ENCODE measurements at places on chromosomes 5 and 9. TPM values are rescaled to one million over a fixed set of nuclear protein-coding genes. Genes with fewer than 3 reads are reported as not detected.
A peak's percentile ranks its signal among the peaks of the same experiment; 100 is the strongest.

Gene TMEM215
- total RNA-seq = not detected

Gene KIF24
- 0.08 TPM for total RNA-seq

- no peaks in the 10 kb centered on the region for H3K27me3 ChIP-seq
- H3K4me1 ChIP-seq = peaks cover 16% of the 10 kb centered on the region
- no peak for DNase-seq
- peaks cover 8% of the 10 kb centered on the region for H3K36me3 ChIP-seq
- H3K4me3 ChIP-seq = no peak overlapping the region
- H3K27ac ChIP-seq = peak overlapping the region; percentile 87
Measured at GRCh38 chr9:37582548-37583157, 6.5 kb upstream of the FBXO10 start.

DNA sequence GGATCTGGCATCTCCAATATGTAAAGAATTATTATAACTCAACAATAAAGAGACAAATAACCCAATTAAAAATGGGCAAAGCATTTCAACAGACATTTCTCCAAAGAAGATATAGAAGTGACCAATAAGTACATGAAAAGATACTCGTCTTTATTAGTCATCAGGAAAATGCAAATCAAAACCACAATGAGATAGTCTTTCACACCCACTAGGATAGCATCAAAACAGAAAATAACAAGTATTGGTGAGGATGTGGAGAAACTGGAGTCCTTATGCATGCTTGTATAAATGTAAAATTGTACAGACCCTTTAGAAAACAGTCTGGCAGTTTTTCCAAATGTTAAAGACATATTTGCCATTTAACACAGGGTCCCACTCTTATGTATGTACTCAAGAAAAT is 39.1 kb upstream of the ITGA1 start:
- no peaks in the 10 kb centered on the region for H3K27me3 ChIP-seq
- no peak for DNase-seq
- H3K27ac ChIP-seq = no peak overlapping the region
- H3K36me3 ChIP-seq = peaks cover 3% of the 10 kb centered on the region
- H3K4me3 ChIP-seq = no peak overlapping the region
- peaks cover 17% of the 10 kb centered on the region for H3K4me1 ChIP-seq

Gene GLDC
- total RNA-seq = 1.1 TPM

DNA sequence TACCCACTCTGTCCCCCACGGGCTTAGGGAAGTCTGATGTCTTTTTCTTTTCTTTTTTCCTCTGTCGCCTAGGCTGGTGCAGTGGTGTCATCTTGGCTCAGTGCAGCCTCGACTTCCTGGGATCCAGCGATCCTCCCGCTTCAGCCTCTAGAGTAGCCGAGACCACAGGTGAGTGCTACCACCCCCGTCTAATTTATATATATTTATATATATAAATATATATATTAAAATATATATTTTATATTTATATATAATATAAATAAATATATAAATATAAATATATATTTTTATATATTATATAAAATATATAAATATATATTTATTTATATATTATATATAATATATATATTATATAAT is 3.3 kb upstream of the ANXA2R start:
- peaks cover 25% of the 10 kb centered on the region for H3K4me1 ChIP-seq
- no peaks in the 10 kb centered on the region for H3K36me3 ChIP-seq
- peak overlapping the region; percentile 99 for H3K4me3 ChIP-seq
- no peak for DNase-seq
- H3K27me3 ChIP-seq = no peaks in the 10 kb centered on the region
- peak overlapping the region; percentile 99 for H3K27ac ChIP-seq

DNA sequence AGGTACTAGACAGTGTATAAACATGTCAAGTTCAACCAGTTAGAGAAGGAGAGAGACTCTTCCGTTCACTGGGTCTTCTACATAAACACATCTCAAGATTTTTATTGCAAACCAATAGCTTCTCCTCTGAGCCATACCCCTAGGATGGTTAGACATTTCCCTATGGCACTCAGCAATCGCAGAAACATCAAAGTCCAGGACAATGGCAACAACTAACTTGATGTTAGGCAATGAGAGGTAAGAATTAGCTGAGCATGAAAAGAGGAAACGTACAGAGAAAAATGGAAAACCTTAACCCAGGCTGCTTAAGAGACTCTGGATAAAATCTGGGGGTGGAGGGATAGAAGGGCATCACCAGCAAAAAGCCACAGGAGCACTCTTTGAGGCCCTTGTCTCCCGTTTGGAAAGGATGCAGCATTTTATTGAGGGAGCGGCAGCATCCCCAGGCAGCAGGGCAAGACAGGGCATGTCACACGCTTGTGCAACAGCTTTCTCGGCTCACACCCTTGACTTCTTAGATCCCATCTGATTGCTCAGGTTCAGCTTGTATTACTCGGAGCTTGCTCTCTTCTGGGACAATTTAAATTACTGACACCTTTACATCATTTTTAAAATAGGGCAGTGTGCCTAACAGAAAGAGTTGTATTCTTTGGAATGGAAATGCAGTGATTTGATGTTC is 8.6 kb upstream of the PSAT1 start:
- no peaks in the 10 kb centered on the region for H3K36me3 ChIP-seq
- H3K27me3 ChIP-seq = peaks cover 11% of the 10 kb centered on the region
- no peak overlapping the region for H3K27ac ChIP-seq

Gene NAIP
- 24.1 TPM for total RNA-seq

GRCh38 chr9:124756011-124756410 is 15.1 kb downstream of the NR6A1 start:
- no peak overlapping the region for H3K27ac ChIP-seq
- no peak for DNase-seq
- peaks cover 2% of the 10 kb centered on the region for H3K36me3 ChIP-seq

DNA sequence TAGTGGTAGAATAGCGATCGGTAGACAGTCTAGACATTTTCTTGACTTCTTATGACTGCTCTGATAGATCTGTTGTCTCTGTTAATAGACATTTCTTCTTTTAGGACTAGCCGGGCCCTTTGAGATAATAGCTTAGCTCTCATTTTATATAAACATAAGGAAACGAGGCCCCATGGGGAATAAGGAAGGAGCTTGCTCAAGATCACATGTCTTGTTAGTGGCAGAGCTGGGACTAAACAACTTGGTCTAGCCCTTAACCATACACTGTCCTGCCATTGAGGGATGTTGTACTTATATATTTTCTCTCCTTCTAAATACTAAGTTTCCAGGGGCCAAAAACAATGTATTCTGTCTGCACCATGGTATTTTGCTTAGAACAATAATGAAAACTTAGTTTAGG is 140.0 kb downstream of the GCNT1 start:
- peaks cover 8% of the 10 kb centered on the region for H3K27me3 ChIP-seq
- no peak for DNase-seq
- H3K4me1 ChIP-seq = no peaks in the 10 kb centered on the region
- no peak overlapping the region for H3K27ac ChIP-seq
- H3K36me3 ChIP-seq = no peaks in the 10 kb centered on the region

- DNase-seq = no peak
- no peaks in the 10 kb centered on the region for H3K27me3 ChIP-seq
- no peaks in the 10 kb centered on the region for H3K36me3 ChIP-seq
- peak overlapping the region; percentile 51 for H3K27ac ChIP-seq
Measured at GRCh38 chr9:137691646-137692351, 73.0 kb downstream of the EHMT1 start.

DNA sequence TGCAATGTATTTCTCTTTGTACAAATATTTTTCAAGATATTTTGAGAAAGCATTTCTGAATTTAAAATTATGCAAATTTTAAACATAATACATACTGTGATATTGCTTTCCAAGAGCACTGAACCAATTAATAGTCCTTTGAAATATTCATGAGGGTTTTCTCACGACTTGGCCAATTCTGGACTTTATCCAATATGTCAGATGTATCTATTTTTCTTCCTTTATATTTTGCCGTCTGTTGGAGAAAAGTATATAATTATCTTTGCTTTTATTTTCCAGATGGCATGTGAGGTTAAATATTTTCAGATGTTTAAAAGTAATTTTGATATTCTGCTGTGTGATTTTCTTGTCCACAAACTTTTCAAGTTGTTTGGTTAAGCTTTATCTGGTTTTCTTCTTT is 378.9 kb downstream of the SLCO4C1 start:
- H3K4me3 ChIP-seq = no peak overlapping the region
- DNase-seq = no peak
- H3K27ac ChIP-seq = no peak overlapping the region

DNA sequence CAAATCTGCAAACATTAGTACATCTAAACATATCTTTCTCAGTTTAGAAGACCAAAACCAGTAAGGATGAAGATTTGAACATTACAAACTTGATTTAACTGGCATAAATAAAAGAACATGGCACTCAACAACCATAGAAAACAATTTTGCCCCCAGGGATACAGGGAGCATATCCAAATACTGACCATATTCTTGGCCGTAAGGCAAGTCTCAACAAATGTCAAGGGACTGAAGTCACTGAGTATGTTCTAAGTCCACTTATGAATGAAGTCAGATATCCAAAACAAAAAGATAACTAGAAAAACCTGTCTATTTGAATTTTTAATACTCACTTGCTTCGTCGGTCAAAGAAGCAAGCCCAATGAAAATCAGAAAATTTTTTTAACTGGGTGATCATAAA is 14.1 kb downstream of the FEM1C start:
- no peak overlapping the region for H3K27ac ChIP-seq
- peaks cover 29% of the 10 kb centered on the region for H3K4me1 ChIP-seq
- peaks cover 7% of the 10 kb centered on the region for H3K36me3 ChIP-seq
- H3K4me3 ChIP-seq = no peak overlapping the region

Gene TUSC1
- not detected for total RNA-seq

Gene JMY
- total RNA-seq = 74.3 TPM

GRCh38 chr9:105296877-105297287 is 52.4 kb downstream of the SLC44A1 start:
- peaks cover 12% of the 10 kb centered on the region for H3K4me1 ChIP-seq
- no peak overlapping the region for H3K4me3 ChIP-seq
- no peaks in the 10 kb centered on the region for H3K27me3 ChIP-seq
- H3K27ac ChIP-seq = no peak overlapping the region

DNA sequence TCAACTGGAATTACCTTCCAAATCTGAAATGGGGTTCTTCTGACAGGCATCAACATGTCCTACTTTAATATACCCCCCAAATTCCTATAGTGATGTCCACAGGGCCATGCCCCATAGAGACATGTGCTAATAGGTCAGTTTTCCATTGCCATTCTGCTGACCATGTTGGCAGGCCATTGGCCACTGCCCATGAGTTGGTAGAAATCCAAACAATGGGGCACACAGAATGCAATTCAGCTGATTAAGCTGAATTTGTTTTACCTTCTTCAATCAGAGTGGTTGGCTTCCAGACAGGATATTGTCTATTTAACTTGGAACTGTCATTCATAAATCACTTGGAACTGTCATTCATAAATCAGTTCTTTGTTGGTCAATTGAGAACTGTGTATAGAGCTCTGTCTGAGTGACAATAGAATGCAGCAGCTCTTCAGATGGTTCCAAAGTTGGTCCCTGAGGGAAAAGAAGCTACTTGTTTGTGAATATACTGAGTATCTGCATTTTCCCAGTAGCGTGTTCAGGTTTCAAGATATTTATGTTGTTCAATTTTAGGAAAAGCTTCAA is 336.9 kb downstream of the DRD1 start:
- no peak for DNase-seq
- H3K4me1 ChIP-seq = no peaks in the 10 kb centered on the region
- no peak overlapping the region for H3K4me3 ChIP-seq

Gene SLC6A19
- total RNA-seq = not detected

- no peak overlapping the region for H3K27ac ChIP-seq
- H3K27me3 ChIP-seq = peaks cover 7% of the 10 kb centered on the region
- no peaks in the 10 kb centered on the region for H3K36me3 ChIP-seq
Measured at GRCh38 chr5:170154297-170154696, 48.6 kb downstream of the FOXI1 start.

GRCh38 chr5:53262348-53262970 is 152.9 kb upstream of the MOCS2 start:
- H3K4me3 ChIP-seq = no peak overlapping the region
- H3K36me3 ChIP-seq = no peaks in the 10 kb centered on the region
- H3K27me3 ChIP-seq = peaks cover 14% of the 10 kb centered on the region
- DNase-seq = no peak

Gene ADAMTS2
- total RNA-seq = not detected

Gene RORB
- total RNA-seq = not detected

DNA sequence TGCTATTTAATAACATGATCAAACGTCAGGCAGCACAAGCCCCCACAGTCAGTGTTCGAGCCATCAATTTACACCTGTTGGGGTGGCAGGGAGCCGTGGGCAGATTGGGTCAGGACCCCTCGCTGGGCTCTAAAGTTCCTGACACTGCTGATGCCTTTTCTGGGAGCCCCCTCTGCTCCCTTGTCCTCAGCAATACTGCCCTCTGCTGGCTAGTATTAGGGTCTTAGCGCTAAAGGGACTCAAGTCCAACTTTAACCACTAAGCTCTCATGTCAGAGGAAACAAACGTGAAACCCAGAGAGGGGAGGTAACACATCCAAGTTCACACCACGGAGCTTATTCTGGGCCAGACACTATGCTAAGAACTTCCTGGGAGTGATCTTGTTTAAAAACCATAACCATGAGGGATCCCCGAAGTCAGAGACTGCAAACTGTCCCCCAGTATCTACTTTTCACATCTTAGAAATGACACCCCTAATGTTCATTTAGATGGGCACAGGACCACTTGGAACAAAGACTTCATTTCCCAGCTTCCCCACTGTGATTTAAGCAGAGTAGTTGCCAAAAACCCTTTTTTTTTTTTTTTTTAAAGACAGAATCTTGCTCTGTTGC is 20.4 kb downstream of the ANKS6 start:
- H3K27me3 ChIP-seq = no peaks in the 10 kb centered on the region
- H3K4me3 ChIP-seq = no peak overlapping the region
- H3K4me1 ChIP-seq = peaks cover 2% of the 10 kb centered on the region

DNA sequence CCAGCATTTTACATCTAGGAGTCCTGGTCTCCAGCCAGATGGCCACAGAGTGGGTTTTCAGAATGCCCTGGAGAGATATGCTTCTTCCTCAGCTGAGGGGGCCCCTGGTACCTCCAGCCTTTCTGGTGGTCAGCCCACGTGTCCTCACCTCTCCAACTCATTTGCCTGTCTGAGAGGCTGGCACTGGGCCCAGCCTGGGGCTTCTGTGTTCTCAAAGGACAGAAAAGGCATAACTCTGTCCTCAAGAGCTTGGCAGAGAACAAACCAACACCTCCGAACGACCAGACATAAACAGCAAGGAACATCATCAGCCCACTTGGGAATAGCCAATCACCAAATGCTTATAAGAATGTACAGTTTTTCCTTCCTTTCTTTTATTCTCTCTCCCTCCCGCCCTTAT is 17.1 kb downstream of the ENG start:
- H3K27ac ChIP-seq = no peak overlapping the region
- DNase-seq = no peak
- H3K4me1 ChIP-seq = peaks cover 9% of the 10 kb centered on the region
- H3K27me3 ChIP-seq = no peaks in the 10 kb centered on the region
- H3K36me3 ChIP-seq = no peaks in the 10 kb centered on the region

- no peaks in the 10 kb centered on the region for H3K36me3 ChIP-seq
- H3K27ac ChIP-seq = no peak overlapping the region
- H3K4me1 ChIP-seq = peaks cover 4% of the 10 kb centered on the region
- peak overlapping the region; percentile 71 for H3K4me3 ChIP-seq
- H3K27me3 ChIP-seq = peaks cover 41% of the 10 kb centered on the region
Measured at GRCh38 chr9:117744856-117745389, 40.7 kb downstream of the TLR4 start.

Gene DND1
- total RNA-seq = 1.2 TPM

All from T-helper 17 cell (primary cell).